ENCODE measurements at places on chromosomes 2 and 18.

GRCh38 chr2:105299290-105299689 lies 30.2 kb downstream of the TGFBRAP1 start:
- no peak for DNase-seq

- DNase-seq = no peak
Measured at GRCh38 chr2:128413014-128413717, 94.5 kb upstream of the HS6ST1 start.

GRCh38 chr2:174636987-174637386 lies 39.4 kb upstream of the WIPF1 start:
- DNase-seq = no peak

GRCh38 chr2:219499058-219499307 lies 292 bp downstream of the GMPPA start:
- DNase-seq = no peak
